ENCODE measurements at places on chromosomes 2 and 18.
A peak's percentile ranks its signal among the peaks of the same experiment; 100 is the strongest.

DNA sequence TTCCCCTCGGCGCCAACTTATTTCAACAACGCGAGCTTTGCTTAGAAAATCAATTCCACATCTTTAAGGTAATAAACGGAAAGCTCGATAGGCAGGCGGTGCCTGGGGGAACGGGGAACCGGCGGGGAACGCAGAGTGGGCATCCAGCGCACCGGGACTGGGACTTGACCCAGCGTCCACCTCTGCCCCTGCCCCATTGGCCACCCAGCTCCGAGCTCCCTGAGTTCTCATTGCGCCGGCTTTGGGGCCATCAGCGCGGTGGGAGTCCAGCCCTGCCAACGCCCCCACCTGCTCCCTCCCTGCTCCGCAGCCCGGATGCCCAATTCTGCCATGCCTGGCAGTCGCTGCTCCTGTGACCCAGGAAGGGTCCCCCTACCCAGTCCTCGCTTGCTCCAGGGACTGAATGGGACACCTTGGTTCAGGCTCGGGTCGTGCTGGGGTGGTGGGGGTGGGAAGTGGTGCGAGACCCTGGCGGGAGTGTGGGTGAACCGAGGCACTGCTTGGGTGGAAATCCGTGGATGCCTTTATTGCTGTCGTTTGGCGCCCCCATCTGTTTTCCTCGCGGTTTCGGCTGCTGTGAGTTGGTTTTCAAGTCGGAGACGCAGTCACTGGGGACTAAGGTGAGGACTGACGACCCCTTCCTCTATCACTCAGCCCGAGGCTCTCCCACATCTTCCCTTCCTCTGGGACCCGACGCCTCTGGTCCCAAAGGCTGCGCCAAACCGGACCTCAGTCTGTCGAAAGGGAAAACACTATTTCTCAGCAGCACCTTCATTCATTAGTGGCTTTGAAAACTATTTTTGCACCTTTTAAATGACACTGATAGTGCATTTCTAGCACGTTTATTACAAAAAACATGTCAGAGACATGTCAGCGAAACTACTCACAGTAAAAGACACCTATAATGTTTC lies 2.4 kb upstream of the EVX2 start:
- DNase-seq: peak; percentile 45

GRCh38 chr2:1796232-1796930 lies 52.1 kb upstream of the PXDN start:
- no peak for DNase-seq

DNA sequence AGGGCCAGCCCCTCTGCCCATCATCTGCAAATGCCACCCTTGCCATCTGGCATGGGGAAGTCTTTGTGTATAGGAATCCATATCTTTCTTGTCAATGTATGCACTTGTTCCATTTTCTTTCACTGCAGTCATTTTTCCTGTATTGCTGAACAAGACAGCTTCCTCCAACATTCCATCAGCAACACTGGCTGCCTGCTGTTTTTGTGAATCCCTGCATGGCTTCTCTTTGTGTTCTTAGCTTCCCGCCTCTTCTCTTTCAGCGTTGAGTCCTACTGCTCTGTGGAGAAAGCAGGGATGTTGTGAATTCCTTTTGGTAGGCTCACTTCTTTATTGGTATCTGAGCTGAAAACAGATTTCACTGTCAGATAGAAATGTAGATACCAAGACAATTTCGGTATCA lies 150.0 kb downstream of the LPIN1 start:
- DNase-seq: no peak

- DNase-seq: no peak
Measured at GRCh38 chr18:46639386-46639785, 17.6 kb downstream of the LOXHD1 start.

DNA sequence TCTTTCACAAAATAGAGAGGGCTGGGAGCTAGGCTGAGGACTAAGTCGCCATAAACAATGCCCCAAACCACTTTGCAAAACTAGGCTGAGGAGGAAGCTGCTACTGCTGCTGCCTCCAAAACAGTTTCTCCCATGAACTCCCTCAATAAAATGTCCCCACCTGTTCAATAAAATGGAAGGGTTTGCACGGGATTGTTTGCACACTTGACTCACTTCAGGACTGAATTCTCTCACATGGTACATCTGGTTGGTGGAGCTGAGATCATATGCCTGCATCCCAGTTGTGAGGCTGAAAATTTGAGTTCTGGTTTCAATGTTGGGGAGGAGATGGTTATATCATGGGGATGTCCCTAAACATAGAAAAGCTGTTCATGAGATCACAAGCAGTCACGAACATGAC lies 26.5 kb downstream of the NCKAP5 start:
- DNase-seq: no peak

GRCh38 chr2:27805180-27805579 lies 33.7 kb downstream of the MRPL33 start:
- no peak for DNase-seq

GRCh38 chr2:74528600-74529356 lies 728 bp downstream of the AUP1 start:
- DNase-seq: no peak

DNA sequence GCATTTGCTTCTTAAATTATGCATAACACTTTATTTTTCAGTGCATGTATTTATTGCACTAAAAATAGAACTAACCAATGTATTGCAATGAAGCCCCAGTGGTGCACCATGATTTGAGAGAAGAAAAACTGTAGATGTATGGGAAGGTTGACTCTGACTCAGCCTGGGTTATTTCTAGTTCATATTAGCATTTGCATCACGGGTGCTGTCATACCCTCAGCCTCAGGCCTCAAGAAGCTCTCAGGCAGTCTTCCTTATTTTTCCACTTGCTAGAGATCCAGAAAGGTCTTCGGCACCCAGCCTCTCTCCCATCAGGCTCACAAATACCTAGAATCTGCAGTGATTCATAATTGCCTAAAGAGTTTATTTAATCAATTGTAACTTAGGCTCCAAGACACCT lies 148.0 kb downstream of the DNER start:
- no peak for DNase-seq

DNA sequence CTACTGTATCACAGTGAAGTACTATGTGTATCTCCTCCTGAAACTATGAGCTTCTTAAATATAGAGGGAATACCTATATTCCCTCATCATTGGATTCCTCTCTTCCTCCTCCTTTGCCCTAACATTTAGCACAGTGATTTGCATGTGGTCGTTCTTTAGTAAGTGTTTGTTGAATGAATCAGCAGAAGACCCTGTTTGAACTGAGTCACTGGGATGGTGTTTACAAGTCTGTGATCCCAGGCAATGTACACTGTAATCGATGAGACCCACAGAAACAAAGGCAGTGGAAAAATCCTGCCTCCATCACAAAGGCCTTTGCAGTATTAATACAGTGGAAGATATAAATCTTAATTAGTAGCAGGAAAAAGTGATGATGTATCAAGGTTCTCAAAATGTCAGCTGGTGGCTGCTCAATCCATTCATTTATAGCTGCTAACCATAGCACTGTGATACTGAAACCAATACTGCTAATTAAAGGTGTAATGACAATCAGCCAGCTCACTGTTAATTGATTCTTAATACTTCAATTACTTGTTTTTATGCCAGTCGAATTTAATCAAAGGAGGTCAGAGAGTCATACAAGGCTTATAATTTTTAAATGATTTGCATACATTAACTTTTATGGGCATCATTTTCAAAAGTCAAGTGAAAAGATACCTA lies 20.8 kb upstream of the MYO3B start:
- DNase-seq: no peak

- no peak for DNase-seq
Measured at GRCh38 chr18:8747440-8747937, 42.1 kb downstream of the MTCL1 start.

DNA sequence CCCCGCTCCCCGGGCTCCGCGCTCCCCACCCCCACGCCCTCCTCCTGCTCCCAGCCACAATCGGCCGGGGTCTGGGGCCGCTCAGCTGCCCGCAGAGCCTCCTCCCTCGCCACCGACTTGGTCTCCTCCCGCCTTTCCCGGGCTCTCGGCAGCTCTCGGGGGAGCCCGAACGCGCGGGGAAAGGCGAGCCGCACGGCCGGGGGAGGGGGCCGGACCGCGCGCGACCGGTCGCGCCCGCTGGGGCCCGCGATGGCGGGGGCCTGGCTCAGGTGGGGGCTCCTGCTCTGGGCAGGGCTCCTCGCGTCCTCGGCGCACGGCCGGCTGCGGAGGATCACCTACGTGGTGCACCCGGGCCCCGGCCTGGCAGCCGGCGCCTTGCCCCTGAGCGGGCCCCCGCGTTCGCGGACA lies 327 bp downstream of the LTBP1 start:
- DNase-seq: no peak

DNA sequence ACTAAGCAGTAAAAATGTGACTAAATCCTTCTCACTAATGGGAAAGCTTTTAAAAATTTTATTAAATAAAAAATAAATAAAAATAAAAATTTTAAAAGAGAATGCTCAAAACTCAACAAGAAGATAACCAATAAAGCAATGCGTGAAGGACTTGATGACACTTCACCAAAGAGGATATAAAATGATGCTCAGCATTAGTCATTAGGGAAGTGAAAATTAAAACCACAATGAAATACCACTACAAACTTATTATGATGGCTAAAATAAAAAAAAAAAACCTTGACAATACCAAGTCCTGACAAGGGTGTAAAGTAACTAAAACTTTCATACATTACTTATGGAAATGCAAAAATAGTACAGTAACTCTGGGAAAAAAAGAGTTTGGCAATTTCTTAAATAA lies 3.3 kb upstream of the WDR75 start:
- DNase-seq: no peak

DNA sequence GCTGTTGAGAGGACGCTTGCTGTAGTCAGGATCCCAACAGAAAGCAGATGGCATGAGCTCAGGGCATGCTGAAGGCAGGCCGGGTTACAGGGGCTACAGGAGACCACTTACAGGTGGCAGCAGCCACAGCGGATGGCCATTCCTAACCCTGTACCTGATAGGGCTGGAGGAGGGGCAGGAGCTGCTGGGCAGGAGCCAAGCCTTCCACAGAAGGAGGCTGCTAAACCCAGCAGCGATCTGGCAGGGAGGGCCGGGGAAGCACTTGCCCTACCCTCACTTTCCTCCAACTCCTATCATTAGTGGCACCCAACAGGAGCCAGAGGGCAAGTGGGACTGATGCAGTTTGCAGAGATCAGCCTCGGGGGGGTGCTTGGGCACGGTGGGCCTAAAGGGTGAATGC lies 2.0 kb downstream of the ASB18 start:
- no peak for DNase-seq

DNA sequence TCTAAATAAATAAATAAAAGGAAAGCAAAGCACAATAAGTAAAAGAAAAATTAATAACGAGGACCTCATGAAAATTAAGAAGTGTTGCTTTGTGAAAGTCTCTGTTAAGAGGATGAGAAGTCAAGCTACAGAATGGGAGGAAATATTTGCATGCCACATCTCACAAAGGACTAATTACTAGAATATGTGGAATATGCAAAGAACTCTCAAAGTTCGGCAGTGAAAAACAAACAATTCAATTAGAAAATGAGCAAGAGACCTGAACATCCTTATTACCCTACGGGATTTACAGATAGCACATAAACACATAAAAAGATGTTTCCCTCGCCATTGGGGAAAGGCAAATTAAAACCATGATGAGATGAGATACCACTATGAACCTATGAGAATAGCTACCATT lies 23.3 kb downstream of the CYP26B1 start:
- no peak for DNase-seq

DNA sequence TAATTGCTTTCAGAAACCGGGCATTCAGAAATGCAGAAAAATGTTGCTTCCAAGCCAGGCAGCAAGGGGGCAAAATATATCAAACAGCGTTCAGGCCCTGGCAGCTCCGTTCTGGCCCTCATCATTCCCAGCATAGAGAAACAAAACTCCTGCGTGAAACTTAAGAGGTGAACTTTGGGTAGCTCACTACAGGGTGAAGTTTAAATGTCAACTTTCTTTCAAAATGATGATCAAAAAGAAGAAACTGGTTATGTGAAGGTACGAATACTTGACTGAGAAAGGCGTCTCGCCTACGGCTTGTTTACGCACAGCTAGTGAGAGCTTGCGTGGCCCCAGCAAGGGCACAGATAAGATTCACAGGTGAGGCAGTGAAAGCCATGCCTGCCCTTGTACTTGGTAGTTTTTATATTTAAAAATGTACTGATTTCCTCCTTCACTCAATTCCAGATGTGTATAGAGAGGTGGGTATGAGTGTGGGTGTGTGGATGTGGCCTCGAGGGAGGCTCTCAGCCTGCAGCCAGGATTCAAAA lies 127.5 kb downstream of the NFATC1 start:
- no peak for DNase-seq

DNA sequence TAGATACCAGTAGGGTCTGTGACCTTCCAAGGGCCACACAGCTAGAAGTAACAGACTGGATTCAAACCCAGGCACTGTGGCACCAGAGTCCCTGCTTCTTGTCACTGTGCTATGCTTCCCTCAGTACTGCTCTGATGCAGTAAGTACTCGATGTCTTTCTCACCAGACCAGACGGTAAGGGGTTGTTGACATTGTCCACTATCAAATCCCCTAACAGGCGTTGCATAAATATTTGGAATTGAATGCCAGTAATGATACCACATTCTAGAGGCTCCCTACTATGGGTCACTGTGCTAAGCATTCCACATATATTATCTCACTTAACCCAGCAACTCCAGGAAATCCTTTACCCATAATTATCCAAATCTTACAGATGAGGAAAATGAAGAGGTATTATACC lies 223.1 kb downstream of the C1D start:
- DNase-seq: no peak

GRCh38 chr2:68561372-68561771 lies 82.0 kb upstream of the PROKR1 start:
- DNase-seq: no peak

DNA sequence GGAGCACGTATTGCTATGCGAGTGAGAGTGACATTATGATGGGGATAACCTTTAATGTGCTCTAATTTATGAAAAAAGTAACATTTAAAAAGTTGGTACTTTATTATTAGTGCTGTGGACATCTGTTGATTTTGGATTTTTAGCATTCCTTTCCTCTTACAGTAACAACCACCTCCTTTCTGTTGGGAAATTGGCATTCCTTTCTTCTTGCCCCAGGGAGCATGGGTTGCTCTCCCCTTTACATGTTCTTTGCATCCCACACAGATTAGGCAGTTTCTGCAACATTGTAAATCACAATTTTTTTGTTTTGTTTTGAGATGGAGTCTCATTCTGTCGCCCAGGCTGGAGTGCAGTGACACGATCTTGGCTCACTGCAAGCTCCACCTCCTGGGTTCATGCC lies 300.2 kb downstream of the LPIN1 start:
- DNase-seq: no peak

DNA sequence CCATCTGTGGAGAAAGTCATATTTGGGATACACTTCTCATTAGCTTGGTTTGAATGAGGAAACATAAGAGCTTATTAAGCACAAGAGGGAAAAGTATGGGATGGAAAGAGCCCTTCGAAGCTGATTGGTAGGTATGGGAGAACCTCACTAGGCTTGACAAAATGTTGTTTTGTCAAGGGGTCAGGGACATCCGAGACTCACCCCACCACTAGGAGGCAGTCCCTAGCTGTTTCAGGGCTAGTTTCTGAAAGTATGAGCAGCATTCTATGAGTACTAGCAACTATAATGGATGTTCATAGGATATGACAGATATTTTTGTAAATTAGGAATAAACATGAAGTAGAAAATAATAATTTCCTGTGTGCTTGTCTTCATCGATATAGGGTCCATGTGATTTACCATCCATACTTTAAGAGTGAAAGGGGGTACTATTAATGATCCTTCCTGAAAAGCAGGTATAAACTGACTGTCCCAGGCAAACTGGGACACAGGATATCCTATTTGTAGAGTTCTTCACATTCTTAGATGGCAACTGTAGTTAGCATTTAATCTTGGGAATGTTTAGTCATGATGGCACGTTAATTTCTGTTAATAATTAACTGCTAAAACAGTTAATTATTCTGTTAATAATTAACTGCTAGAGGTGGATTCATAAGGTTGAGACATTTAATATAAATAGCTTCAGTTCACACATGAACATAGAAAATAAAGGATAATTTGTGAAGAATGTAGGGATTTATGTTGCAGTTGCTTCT lies 28.4 kb downstream of the OTX1 start:
- DNase-seq: no peak
